Muscle of arm (tissue), 14 donors: ENCODE measurements at places on chromosomes 6 and 20. TPM values are rescaled to one million over a fixed set of nuclear protein-coding genes. Genes with fewer than 3 reads are reported as not detected.

- no peak for DNase-seq
These were observed 399.2 kb upstream of the JAG1 start for GRCh38 chr20:11072982-11073381.

- no peak for DNase-seq
These were observed 121.2 kb downstream of the SGK1 start for GRCh38 chr6:134196568-134197193.

- DNase-seq: no peak
These were observed 411.1 kb upstream of the HTR1E start for GRCh38 chr6:86526238-86526637.

DNA sequence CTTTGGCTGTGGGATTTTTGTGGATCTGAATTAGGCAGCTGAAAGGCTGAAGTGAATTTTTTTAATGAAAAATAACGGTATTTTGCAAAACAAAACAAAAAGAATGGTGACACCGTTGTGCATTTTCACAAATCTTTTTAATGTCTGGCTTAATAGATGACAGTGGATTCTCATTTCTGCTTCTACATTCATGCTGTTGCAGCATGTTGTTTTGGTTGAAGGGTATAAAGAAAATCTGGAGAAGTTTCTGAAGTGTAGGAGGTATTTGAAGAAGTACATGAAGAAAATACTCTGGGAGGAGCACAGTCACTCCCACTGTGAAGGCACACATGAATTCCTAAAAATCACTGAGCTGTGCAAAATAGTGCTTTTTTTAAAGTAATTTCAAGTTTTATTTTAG, 3.1 kb upstream of the MAP3K5 start:
- DNase-seq: no peak

GRCh38 chr20:33835615-33836172, 24.5 kb downstream of the CHMP4B start:
- no peak for DNase-seq

WDR27 gene
- 60.4 TPM for polyA plus RNA-seq
